Activated CD4-positive, alpha-beta memory T cell treated with anti-CD3 and anti-CD28 coated beads for 36 hours (primary cell): ENCODE measurements at places on chromosomes 2 and 18. TPM values are rescaled to one million over a fixed set of nuclear protein-coding genes. Genes with fewer than 3 reads are reported as not detected.

CD8B gene
- total RNA-seq = 0.87 TPM

XDH gene
- not detected for total RNA-seq

NT5DC4 gene
- not detected for total RNA-seq

IL1RL2 gene
- 1.7 TPM for total RNA-seq

IGFBP2 gene
- total RNA-seq = 0.85 TPM

TXNDC2 gene
- not detected for total RNA-seq

DNA sequence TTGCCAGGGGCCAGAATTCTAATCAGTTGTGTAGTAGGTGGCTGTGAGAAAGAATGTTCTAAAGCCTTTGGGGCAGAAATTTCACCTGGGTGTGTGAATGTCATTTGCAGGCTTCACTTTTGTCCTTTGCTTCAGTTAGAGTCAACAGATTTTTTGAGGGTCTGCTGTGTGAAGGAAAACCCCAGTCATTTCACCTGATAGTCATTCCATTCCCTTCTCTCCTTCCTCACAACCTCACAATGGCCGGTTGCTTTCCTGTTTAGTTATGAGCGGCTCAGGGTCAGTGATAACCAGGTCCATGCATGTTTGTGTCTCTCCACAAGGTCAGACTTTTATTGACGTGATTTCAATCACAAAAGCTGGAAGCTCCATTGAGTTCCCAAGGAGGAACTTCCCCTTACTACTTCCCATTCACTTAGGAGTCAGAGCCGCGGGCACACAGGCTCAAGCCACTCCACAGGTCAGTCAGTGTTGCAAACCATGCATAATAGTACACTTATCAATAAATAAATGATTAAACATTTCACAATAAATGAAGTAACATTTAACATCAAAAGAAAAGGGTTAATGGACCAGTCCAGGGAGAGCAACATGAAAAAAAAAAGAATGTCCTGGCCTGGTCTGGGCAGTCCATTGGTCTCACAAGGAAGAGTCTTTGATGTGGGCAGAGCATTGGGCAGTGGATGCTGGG is 74.3 kb downstream of the NPAS2 start:
- no peak for DNase-seq

- DNase-seq = no peak
These were observed 26.6 kb upstream of the SCN7A start for GRCh38 chr2:166520604-166521003.

- DNase-seq = no peak
These were observed 13.4 kb downstream of the ARHGEF4 start for GRCh38 chr2:130849896-130850787.

DNA sequence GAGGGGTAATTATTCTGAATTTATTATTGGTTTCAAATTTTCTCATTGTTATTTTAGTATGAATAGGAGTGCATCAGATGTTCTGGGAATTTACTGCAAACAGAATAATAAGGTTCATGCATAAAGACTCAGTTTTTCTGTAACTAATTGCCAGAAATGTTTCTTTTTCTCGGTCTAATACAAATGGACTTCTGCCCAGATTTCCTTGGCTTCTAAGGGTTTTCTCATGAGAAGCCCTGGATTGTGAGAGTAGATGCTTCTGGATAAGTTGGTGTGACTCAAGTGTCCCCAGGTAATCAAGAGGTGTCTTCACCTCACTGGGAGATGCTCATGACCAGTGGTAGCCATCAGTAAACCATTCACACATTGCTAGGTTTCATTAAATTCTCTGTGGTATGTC is 78.5 kb downstream of the CCDC85A start:
- no peak for DNase-seq

DNA sequence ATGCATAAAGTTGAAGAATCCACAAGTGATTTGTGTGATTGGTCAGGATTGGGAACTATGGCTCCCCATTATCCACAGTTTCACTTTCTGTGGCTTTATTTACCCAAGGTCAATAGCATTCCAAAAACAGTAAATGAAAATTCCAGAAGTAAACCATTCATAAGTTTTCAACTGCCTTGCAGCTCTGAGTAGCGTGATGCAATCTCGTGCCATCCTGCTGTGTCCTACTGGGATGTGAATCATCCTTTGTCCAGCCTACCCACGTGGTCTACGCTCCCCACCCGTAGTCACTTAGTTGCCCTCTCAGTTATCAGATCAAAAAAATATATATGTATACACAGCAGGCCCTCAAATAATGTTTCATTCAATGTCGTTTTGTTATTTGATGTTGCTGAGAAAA is 89.0 kb upstream of the DLGAP1 start:
- DNase-seq = no peak

- no peak for DNase-seq
These were observed 55.1 kb upstream of the TTC27 start for GRCh38 chr2:32572737-32573136.

GRCh38 chr2:175837046-175837445 is 165.0 kb downstream of the LNPK start:
- DNase-seq = no peak

DNA sequence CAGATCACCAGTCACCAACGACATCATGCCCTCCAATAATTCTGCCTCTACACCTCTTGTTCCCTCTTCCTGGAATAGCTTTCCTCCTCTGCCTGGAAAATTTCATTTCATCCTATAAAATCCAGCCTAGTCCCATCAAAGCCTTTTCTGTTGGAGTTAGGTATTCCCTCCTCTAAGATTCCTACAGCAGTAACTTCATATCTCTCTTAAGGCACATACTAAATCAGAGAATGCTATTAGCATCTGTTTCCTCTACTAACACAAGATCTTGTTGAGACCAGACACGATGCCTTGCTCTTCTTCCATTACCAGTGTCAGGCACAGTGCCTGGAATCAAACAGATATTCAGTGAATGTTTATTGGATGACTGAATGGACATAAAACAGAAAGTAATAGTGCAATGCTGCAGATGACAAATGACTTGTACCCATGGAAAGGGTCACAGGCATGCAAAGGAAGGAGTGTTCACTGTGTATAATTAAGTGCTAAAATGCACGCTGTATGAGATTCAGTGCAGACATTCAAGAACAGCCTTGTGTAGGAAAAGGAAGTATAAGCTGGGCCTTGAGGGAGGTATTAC is 342.0 kb upstream of the ACVR2A start:
- DNase-seq = no peak

GRCh38 chr2:232929303-232930058 is 59.4 kb downstream of the SNORC start:
- no peak for DNase-seq

DNA sequence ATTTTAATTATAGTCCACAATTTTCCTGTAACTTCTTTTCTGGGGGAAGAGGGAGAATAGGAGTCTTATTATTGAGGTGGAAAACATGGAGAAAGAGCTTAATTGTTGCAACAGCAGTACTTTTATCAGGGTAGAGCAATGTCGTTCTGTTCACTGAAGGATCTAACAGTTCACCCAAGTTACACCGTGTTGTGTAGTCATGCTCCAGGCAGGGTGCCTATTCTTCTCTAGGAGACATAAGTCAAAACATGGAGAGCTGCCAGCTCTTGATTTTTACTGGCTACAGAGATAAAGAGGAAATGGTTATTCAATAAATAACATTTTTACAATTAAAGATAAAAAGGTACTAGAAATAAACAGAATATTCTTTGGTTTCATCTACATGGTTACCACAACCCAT is 594.3 kb upstream of the NETO1 start:
- no peak for DNase-seq

GRCh38 chr2:145692971-145693478 is 1173.1 kb upstream of the ZEB2 start:
- DNase-seq = no peak

- no peak for DNase-seq
These were observed 118.6 kb upstream of the GLI2 start for GRCh38 chr2:120617055-120617454.

DNA sequence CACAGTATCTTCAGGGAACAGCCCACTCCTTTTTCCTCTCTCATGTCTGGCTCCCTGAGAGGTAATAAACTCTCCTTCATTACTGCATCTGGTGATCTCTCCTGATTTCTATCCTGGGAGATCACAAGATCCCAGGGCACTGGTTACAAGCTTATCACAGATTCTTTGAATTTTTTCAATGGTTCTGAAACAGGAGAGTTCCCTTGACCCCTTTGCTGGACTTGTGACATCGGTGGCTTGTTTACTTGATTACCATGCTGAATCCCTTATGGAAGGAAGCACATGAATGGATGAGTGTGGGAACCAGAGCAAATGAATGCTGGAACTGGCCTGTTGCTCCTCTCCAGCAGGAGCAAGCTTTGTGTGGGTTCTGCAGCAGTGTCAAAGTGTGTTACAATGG is 67.2 kb upstream of the HNMT start:
- DNase-seq = no peak

GRCh38 chr2:203915256-203915655 is 21.3 kb upstream of the ICOS start:
- DNase-seq = no peak

DNA sequence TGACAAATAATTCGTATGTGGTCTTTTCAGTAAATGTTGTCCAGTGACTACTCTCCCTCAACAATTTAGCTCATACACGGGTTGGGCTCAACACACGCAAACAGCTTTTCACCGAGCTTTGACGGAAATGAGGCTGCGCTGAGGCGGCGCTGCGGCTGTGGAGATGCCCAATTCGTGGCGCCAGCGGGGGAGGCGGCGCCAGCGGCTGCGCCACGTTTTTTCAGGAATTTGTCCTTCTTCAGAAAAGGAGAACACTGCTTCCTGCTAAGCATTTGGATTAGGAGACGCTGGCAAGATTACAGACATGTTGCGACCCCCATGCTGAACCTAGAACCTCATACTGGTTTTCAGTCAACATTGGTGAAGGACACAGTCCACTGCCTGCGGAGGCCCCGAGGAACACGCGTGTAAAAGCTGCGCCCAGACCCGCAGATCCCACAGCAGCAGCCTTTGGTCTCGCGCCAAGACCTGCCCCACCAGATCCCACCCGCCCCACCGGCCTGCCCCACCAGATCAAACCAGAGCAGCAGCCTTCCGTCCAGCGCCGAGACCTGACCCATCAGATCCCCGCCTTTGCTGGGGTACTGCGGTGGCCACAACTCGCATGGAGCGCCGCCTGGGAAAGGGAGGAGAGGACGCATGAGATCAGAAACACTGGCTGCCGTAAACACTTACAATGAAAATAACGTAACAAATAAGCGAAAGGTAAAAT is 173.8 kb downstream of the TMEM18 start:
- no peak for DNase-seq

DNA sequence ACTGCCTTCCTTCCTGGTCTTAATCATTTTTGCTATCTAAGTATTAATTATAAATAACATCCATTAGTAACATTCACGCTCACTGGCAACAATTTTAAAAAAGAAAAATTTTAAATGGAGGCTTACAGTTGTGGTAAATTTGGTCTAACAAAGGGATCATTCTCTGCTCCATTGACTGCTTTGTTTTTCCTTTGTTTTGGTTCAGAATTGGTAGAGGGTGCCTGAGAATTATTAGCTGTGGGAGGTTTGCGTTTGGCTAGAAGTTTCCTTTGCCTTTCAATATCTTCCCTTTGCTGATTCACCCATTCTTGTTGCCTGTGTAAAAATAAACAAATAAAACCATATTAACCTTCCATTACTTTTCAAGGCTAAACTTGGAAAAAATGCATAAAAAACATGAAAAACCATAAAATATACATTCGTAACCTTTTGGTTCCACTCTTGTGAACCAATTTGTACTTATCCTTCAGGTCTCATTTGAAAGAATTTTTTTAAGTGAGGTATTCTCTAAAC is 114.6 kb downstream of the TLK1 start:
- no peak for DNase-seq

DNA sequence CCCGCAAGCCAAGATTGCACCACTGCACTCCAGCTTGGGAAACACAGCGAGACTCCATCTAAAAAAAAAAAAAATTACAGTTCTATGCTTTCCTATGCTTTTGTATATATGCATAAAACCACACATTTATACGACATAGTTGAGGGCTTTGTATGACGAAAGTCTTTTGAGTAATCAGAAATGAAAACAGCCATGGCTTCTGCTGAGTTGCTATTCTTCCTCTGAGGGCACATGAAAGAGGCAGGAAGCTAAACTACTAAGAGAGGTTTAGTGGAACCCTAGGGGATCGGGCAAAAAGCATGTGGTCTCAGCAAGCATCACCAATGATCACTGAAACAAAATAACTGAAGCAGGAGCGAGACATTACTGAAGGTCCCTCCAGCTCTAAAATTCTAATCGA is 99.6 kb downstream of the ZAP70 start:
- no peak for DNase-seq
